ENCODE measurements at places on chromosomes 4 and X.

DNA sequence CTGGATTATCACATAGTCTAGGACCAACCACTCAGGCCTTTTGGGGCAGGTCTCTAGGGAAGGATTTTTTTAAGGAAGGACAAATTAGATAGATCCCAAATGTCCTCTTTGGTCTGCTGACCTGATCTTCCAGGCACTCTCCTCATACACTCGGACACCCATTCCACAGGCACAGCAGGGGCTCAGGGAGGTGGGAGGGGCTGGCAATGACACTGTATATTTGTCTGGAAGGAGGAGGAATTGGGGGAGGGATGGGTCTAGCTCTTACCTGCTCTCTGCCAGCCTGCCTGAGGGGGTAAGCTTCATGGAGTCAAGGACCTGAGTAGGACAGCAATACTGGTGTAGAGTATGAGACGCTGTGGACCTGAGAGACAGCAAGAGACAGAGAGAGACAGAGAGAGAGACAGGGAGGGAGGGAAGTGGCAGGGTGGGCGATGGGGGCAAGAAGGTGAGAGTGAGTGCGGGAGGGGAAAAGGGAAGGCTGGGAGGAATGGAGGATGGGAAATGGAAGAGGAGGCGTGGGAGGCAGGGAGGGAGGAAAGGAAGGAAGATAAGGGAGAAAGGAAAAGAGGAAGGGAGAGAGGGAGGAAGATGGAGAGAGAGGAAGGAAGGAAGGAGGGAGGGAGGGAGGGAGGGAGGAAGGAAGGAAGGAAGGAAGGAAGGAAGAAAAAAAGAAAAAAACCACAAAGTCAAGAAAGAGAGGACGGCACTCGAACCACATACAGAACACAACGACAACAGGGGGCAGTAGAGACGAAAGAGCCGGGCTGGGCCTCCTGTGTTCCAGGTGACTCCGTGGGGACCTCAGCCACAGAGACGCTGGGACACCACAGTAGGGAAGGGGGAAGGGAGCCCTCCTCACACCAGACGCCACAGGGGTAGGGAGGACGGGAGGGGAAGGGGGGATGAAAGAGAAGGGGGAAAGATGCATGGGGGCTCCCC is 1.8 kb downstream of the IQSEC2 start:
- no peak for DNase-seq

GRCh38 chrX:83504721-83505479 is 3.2 kb upstream of the POU3F4 start:
- DNase-seq = no peak

DNA sequence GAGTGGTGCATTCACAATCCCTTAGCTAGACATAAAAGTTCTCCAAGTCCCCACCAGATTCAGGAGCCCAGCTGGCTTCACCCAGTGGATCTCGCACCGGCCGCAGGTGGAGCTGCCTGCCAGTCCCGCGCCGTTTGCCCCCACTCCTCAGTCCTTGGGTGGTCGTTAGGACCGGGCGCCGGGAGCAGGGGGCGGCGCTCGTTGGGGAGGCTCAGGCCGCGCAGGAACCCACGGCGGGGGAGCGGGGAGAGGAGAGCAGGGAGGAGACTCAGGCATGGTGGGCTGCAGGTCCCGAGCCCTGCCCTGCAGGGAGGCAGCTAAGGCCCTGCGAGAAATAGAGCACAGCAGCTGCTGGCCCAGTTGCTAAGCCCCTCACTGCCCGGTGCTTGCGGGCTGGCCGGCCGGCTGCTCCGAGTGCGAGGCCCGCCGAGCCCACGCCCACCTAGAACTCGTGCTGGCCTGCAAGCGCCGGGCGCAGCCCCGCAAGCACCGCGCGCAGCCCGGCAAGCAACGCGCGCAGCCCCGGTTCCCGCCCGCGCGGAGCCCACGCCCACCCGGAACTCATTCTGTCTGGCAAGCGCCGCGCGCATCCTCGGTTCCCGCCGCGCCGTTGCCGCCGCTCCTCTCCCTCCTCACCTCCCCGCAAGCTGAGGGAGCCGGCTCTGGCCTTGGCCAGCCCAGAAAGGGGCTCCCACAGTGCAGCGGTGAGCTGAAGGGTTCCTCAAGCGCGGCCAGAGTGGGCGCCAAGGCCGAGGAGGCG is 153.5 kb downstream of the SLC7A11 start:
- DNase-seq = no peak

DNA sequence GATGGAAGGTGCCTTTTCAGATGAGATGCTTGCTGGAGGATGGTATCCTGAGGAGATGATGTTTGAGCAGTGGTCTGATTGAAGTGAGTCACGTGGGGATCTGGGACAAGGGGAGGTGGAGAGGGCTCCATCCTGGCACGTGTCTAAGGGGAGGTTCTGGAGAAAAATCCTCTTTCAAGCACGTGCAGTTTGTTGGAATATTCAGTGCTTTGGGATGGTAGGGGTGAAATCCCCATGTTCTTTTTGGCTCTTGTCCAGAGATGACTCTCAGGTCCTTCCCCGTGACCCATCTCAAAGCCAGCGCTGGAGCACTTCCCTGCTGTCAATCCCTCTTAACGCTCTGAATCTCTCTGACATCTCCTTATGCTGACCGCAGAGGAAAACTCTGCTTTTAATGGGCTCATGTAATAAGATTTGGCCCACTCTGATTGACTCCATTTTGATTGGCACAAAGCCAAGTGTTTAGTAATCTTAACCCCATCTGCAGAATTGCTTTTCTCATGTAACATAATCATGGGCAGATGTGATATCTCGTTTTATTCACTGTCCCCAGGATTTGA is 10.8 kb upstream of the KLKB1 start:
- no peak for DNase-seq

DNA sequence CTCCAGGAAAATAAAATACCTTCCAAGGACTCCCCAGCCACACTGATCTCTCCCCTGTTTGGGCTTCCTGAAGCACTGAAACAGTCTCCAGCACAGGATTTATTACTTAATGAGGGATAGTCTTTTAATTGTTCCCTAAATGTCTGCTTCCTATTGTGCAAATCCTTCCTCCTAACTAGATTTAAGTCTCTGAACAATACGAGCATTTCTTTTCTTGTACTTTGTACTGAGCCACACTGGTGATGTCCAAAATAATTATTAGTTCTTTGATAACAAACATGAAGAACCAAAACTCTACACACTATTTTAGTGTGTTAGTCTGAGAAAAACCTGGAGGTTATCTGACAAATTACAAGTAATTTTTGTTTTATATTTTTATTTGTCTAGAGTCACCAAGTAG is 5.1 kb downstream of the ADGRA3 start:
- DNase-seq = no peak

- no peak for DNase-seq
Measured at GRCh38 chr4:185082561-185082960, 60.5 kb upstream of the SLC25A4 start.

DNA sequence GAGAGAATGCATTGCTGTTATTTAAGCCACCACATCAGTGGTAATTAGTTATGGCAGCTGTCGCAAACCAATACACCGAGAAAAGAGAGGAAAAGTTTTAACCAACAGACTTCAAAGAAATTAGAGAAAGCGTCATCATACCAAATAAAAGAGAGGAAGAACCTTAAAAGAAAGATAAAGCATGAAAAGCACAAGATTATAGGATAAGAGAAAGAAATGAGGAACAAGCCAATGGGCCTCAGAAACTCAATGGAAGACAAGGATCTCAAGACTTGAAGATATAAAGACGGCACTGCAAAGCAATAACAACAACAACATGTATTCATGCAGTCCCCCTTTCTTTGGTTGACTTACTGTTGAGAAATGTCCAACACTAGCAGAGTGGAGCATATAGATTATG is 22.8 kb upstream of the ASMTL start:
- no peak for DNase-seq

GRCh38 chrX:20313899-20314298 is 47.2 kb upstream of the RPS6KA3 start:
- no peak for DNase-seq

- DNase-seq = no peak
Measured at GRCh38 chr4:54447304-54447703, 210.5 kb upstream of the KIT start.

DNA sequence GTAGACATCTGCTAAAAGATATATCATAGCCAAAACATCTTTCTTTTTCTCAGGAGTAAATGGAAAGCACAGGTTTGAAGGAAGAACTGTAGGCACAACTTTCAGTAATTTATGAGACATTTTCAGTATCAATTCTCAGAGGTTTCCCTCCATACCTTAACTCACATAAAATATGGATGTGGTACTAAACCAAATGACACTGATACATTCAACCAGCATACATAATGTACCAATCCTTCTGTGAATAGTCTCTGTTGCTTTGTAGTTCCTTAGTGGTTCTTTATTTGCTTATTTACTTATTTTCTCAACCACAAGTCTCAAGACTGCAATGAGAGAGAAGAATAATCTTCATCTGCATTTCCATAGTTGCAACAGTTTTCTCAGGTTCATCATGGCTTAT is 96.1 kb downstream of the ARHGAP24 start:
- no peak for DNase-seq

- no peak for DNase-seq
Measured at GRCh38 chr4:175280153-175280552, 362.0 kb downstream of the ADAM29 start.

DNA sequence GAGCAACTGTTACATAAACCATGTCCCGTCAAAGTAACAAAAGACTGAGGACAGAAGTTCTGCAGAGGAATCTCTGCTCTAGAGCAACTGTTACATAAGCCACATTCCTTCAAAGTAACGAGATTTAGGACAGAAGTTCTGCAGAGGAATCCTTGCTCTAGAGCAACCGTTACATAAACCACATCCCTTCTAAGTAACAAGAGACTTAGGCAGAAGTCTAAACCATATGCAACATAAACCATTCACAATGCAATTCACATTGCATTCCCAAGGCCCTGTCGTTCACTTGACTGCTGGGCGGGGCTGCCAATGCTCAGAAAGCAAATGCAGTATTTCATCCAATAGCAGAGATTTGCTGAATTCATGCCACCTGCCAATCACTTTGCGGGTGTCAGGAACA is 124.4 kb upstream of the PUDP start:
- DNase-seq = no peak

DNA sequence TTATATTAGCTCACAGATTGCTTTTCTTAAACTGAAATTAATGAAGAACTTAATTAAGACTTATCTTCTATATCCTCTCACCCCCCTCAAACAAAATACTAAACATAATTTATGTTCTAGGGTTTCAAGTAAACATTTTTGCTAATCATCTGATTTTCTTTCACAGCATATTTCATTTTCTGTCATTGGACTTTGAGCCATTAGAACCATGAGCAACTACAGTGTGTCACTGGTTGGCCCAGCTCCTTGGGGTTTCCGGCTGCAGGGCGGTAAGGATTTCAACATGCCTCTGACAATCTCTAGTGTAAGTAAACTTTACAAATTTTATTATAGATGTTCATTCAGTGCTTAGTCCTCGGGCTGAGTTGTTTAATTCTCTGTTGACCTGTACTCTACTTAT is 3.3 kb downstream of the PDLIM5 start:
- no peak for DNase-seq

GRCh38 chr4:150970685-150971151 is 44.4 kb downstream of the LRBA start:
- DNase-seq = no peak

- DNase-seq = no peak
Measured at GRCh38 chr4:186472948-186473347, 82.4 kb downstream of the MTNR1A start.

DNA sequence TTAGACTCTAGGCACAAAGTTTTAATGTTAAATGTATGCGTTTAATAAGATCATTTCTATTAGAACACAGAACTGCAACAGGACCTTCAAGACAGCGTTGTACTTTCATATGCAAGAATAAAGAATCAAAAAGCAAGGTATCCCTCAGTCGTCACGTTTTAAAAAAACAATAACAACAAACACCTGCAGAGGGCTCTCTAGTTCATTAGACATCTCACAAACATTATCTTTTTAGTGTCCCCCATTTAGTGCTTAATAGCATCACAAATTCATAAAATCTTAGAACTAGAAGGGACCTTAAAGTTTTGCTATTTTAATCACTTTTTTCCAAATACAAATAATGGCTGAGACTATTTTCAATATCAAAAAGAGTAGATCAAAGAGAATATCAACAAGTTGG is 236.6 kb downstream of the DCHS2 start:
- DNase-seq = no peak

- no peak for DNase-seq
Measured at GRCh38 chrX:9905288-9905687, 61.9 kb upstream of the CLDN34 start.

- DNase-seq = no peak
Measured at GRCh38 chrX:130606425-130606824, 204.6 kb downstream of the RBMX2 start.

DNA sequence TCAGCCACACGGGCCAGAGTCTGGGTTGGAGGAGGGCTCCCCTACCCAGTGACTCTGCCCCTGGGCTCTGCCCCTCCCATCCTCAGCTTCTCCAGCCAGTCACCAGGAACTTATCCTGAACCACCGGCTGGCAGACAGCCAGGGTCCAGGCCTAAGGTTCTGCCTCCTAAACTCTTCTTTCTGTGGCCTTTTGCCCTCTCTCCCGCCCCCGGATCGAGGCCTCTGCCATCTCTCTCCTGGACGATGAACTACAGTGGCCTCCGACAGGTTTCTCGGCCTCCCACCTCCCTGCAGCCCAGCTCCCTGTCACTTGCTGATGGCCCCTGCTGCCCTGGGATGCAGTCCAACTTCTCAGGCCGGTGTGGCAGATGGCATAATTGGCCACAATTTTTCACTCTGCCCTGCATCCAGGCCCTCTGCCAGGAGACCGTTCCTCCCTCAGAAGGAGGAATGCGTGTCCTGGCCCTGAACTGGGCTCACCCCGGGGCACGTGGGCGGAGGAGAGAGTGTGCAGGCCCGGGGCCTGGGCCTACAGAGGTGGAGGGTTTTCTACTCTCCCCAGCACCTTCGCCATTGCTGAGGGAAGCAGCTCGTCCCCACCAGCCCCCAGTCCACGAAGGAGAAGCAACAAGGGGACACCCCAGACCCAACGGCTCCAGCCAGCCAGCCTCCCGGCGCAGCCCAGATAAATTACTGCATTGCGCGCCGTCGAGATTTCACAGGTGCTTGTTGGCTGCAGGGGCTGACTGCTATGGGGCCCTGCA is 81.9 kb upstream of the LRPAP1 start:
- no peak for DNase-seq

GRCh38 chrX:152865232-152865920 is 32.5 kb upstream of the ZNF185 start:
- DNase-seq = no peak

GRCh38 chr4:63784822-63785221 is 624.4 kb downstream of the TECRL start:
- DNase-seq = no peak

DNA sequence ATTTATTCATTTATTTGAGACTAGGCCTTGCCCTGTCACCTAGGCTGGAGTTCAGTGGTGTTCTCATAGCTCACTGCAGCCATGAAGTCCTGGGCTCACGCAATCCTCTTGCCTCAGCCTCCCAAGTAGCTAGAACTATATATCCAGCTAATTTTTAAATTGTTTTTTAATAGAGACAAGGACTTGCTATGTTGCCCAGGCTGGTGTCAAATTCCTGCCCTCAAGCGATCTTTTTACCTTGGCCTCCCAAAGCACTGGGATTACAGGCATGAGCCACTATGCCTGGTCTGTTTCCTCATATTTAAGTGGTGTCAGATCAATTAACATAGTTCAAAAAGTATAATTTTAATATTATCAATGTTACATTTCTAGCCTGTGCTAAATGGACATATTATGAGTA is 68.5 kb downstream of the AFF1 start:
- DNase-seq = no peak
